Fibroblast of skin of scalp (primary cell): ENCODE measurements at places on chromosomes 6 and 20.

DNA sequence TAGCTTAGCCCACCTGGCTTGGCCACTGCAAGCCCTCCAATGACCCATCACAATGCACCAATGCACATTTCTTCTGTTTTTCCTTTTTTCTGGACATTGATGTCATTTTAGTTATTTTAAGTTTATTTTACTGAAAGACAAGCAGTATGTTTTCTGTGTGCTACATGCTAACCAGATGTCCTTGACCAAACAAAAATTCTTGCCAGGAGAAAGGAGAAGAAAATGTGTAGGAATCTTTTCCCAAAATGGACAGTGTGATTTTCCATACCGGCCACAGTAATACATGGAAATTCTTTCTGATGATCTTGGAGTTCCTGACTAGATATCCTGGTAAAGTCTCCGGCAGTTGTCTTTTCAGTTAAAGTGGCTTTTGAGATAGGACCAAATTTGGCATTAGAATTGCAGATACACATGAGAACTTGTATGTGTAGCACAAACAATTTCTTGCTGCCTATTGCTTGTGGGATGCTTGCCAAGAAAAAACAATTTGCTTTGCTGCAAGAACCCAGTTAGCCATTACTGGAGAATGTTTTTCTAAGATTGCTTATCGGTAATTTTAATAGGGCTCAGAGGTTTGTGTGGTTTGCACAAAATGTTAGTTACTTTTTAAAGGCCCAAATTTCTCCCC lies 696.5 kb upstream of the CITED2 start:
- DNase-seq = peak; percentile 96

- peak; percentile 49 for DNase-seq
These were observed 9.9 kb upstream of the BAK1 start for GRCh38 chr6:33589731-33590530.

DNA sequence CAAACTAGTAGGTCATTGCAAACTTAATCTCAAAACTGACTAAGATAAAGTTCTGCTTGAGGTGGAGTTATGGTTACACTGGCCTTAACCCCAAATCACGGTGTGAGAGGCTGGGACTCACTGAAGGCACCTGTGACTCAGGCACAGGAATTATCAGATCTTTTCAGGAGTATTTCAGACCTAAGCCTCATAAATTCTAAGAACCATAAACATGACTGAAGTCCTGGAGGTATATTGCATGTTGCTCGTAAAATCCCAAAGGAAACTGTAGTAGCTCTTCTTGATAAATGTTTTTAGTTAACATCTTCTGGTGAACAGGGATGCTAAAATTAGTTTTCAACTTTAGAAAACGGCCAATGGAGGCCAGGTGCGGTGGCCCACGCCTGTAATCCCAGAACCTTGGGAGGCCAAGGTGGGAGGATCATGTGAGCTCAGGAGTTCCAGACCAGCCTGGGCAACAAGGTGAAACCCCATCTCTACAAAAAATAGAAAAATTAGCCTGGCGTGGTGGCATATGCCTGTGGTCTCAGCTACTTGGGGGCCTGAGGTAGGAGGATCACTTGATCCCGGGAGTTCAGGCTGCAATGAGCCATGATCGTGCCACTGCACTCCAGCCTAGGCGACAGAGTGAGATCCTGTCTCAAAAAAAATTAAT lies 36.5 kb downstream of the DZANK1 start:
- DNase-seq = no peak

GRCh38 chr20:39913274-39913673 lies 775.8 kb downstream of the MAFB start:
- no peak for DNase-seq

DNA sequence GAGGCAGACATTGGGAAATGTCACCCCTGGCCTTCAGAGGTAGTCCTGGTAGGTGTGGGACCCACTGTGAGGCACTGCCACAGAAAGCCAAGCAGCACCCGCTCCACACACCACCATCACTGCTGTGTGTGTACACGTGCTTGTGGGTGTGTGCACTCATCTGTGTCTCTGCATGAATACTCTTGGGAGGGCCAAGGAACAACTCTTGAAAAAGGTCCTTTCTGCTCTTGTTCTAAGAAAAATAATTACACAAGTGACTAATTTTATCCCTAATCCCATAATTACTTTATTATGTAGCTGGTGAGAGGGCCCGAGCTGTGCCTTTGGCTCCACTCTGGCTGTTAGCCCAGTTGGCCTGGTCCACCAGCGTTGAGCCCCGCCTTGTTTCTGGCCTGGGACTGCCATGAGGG lies 21.7 kb upstream of the EPB41L1 start:
- no peak for DNase-seq

GRCh38 chr6:118712969-118713368 lies 61.6 kb upstream of the CEP85L start:
- DNase-seq = peak; percentile 81

DNA sequence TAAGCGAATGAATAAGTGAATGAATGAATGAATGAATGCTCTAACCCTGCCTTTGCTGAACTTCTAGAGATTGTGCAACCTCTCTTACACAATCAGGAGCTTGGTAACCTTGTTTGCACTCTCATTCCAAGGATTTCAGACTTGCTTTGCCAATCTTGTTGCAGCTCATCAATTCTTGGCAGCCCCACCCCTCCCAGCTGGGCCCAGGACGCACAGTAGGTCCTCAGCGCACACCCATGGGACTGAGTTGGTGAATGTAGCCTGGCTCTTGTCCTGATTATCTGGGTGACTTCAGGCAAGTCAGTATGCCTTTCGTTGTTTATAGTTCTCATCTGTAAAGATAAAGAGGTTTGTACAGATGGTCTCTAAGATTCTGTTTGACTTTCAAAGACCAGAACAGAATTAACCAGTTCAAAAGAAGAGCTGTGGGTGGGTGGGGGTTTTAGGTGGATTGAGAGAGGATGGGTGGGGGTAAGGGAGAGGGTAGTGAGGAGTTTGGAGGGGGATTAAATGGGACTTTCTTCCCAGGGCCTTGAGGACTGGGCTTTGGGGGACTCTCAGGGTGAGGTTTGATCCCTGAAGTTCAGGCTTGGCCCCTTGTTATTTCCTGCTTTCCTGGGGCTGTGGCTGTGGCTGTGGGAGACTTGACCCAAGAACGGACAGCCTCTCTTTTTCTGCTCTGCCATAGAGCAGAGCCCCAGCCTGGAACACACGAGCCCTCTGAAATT lies 33.2 kb downstream of the VEGFA start:
- DNase-seq = no peak

GRCh38 chr20:43752051-43752360 lies 25.2 kb upstream of the GTSF1L start:
- no peak for DNase-seq

- DNase-seq = peak; percentile 14
These were observed 133.3 kb upstream of the ARMC2 start for GRCh38 chr6:108714766-108715414.

DNA sequence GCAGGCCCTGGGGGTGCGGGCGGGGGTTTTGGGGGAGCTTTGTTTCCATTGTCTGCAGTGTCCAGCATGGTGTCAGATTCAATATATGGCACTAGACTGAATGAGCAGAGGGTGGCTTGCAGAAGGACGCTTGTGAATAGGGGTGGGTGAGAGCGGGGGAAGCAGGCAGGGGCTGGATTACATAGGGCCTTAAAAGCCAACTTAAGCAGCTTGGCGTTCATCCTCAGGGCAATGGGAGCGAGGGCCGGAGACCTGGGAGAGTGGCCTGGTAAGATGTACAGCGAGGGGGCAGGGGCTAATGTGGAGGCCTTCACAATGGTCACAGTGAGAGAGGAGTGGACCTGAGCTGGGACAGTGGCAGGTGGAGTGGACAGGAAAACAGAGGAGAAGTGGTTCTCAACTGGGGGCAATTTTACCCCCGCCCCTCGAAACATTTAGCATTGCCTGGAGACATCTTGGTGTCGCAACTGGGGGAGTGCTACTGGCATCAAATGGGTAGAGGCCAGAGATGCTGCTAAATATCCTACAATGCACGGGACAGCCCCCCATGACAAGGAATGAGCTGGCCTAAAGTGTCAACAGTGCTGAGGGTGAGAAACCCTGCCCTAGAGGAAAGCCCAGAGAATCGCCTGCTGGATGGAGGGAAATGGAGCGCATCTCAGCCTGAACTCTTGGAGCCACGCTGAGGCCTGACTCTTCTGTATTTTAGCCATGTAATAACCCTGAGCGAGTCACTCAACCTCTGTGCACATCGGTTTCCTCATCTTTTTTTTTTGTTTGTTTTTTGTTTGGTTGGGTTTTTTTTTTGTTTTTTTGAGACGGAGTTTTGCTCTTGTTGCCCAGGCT lies 15.1 kb upstream of the BAK1 start:
- no peak for DNase-seq

- DNase-seq = no peak
These were observed 98.9 kb downstream of the PSMG4 start for GRCh38 chr6:3357678-3358077.

GRCh38 chr6:98831057-98831958 lies 3.1 kb upstream of the POU3F2 start:
- DNase-seq = no peak

DNA sequence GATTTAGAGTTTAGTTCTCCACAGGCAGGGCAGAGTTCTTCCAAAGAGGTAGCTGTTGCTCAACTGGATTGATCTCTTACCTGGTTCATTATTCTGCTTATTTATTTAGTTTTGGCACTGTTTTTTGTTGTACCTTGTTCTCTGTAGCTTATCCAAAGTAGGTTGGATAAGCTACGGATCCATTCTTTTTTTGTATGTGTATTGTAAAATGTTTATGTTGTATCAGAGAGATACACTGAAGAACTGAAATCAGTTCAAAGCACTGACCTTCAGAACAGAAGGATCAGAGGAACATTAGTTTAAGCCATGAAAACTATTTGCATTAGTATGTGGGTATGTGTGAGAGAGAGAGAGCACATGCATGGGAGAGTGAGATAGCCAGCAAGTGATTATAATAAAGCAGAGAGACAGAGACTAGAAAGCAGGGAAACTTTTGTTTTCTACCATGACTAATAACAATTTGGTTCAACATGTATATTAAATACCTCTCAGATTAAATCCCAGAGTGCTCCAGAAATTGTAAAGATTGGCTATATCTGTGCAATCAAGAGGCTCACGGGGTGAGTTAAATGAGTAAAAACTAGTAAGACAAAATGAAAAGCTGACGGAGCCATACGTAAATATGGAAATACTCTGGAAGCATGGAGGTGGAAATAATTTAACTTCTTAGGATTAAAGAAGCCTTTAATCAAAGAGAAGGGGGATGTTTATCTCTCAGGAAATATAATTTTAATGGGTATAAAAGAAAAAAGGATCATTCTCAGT lies 40.2 kb downstream of the ITCH start:
- DNase-seq = no peak

GRCh38 chr6:109291902-109292301 lies 90.4 kb downstream of the CD164 start:
- no peak for DNase-seq

DNA sequence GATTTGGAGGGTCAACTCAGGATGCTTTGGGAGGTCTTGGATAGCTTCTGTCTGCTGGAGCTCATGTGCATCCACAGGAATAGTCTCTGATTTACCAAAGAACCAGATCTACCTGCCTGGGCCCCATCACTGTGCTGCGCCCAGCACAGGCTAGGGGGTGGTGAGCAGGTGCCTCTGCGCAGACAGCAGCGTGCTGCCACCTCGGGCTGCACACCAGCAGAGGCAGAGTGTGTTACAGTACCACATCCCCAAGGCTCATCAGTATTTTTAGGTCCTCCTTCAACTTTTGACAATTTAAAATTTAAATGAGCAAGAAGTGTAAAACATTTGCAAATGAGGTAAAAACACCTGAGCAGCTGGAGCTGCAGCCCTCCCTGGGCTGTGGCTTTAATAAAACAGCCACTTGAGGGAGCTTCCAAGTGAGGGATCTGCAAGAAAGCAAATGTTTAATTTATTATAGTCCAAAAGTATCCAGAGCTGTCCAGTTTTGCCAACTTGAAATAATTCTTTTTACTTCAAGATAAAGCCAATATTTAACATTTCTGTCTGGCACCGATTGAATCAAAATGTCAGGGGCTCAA lies 324.9 kb downstream of the ZFAND3 start:
- no peak for DNase-seq

DNA sequence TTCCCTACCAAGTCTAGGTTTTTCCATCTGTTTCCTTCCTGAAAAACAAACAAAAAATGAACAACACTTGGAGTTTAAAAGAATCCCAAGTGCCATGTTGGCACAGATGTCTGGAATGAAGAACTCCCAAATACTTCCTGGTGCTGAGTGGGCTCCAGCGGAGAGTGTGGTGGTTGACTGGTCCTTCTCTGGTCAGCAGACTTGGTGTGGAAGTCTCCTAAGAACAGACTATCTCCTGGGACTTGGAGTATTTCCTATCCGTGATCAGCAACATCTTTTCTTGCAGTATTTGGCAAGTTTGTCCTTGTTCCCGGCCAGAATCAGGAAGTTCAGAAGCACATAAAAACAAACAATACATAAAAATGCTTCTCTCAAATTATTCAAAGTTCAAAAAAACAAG lies 154.1 kb downstream of the MTFR2 start:
- peak; percentile 51 for DNase-seq

GRCh38 chr6:90346729-90347128 lies 50.1 kb upstream of the BACH2 start:
- no peak for DNase-seq

- no peak for DNase-seq
These were observed 84.9 kb upstream of the LRFN2 start for GRCh38 chr6:40672087-40672486.

GRCh38 chr6:37792457-37793033 lies 27.0 kb upstream of the ZFAND3 start:
- no peak for DNase-seq

GRCh38 chr6:159125014-159125609 lies 44.1 kb upstream of the FNDC1 start:
- DNase-seq = no peak

- no peak for DNase-seq
These were observed 71.9 kb downstream of the NCOA3 start for GRCh38 chr20:47573559-47573958.

DNA sequence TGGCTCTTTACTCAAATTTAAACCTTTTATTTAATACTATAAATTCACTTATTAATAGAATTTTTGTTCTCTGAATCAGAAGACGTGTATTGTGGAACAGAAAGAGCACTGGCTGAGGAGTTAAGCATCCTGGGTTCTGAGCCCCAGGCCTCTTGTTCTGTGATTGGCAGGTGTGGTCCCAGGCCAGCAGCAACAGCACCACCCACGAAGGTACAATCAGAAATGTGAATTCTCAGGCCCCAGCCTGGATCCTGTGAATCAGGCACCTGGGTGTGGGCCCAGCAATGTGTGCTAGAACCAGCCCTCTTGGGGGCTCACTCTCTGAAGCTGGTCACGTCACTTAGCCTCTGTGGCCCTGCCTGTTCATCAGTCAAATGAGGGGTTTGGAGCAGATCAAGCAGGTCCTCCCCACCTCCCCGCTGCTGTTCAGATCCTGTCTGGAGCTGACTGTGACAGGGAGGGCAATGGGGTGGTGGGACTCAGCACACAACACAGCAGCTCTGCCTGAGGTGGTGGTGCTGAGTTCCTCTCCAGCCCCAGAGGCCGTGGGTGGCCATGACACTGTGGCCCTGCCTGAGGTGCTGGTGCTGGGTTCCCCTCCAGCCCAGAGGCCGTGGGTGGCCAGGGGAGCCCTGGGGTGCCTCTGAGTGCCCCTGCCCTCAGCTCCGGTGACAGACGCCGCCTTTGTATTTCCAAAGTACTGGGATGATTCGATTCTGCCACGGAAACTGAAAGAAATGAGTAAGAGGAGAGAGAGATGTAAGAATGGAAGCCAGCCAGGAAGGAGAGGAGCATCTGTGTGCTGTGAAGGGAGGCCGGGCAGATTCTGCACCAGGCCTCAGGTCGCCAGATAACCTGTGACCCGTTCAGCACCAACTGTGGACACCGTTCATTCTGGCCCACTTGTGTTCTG lies 41.6 kb upstream of the FRMD1 start:
- DNase-seq = no peak
